ENCODE measurements at places on chromosomes 11 and 22. TPM values are rescaled to one million over a fixed set of nuclear protein-coding genes. Genes with fewer than 3 reads are reported as not detected.

Gene CWC15
- polyA plus RNA-seq, result 120 TPM

DNA sequence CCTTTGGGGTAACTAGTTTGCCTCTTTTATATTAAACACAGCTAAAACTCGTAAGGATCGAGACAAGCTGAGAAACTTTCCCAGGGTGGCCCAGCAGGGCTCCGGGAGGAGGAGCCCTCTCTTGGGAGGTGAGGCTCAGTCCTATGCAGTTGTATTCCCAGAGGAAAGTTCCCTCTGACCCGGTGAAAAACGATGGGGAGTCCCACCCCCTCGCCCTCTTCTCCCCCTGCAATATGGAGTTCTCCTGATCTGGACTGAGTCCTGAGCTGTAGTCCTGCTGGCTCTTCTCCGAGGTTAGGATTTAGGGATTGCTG is 1.3 kb downstream of the NTM start:
- no peak for DNase-seq

GRCh38 chr11:119910051-119910450 is 181.1 kb upstream of the NECTIN1 start:
- DNase-seq, result no peak

DNA sequence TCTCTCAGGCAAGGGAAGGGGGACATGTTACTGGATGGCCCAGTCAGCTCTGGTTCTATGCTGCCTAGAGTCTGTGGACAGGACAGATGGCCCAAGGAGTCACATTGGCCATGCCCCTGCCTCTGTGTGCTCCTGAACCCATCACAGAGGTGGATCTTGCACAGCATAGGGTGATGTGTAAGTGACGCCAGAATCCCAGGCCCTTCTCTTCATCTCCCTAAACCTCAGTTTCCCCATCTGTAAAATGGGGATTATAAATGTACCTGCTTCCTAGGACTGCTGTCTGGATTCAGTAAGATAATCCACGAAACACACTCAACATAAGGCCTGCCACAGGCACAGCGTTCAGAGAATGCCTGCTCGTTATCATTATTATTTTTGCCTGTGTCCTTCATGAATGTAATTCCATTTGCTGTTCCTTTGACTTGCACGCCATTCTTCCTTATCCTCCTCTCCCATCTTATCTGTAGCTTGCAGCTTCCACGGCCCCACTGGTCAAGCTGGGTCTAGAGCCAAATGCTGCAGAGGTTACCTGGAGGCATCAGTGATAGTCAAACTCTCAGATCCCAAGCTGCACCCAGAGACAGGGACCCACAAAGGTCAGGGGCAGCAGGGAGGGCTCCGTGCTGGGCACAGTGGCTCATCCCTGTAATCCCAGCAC is 207.0 kb downstream of the MN1 start:
- no peak for DNase-seq

- no peak for DNase-seq
Observed at GRCh38 chr11:31664129-31664528, 147.0 kb downstream of the PAX6 start.

Gene MRGPRX2
- polyA plus RNA-seq, result 0.02 TPM

DNA sequence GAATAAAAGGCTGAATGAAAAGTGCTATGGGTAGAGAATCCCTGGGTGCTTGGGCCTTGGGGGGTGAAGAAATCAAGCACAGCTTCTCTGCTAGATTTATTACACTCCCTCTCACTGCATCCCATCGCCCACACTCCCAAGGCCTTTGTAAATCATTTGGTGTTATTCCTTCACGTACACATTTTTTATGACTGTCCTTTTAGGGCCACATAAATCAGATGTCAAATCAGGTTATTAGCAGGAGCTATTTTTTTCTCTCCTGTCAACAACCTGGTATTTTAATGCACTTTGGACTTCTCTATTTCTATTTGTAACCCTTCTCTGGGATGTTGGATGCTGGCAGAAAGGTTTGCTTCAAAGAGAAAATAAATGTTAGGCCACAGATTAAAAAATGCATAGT is 408.8 kb downstream of the INSC start:
- no peak for DNase-seq
